ENCODE measurements at places on chromosomes 13 and 19.

DNA sequence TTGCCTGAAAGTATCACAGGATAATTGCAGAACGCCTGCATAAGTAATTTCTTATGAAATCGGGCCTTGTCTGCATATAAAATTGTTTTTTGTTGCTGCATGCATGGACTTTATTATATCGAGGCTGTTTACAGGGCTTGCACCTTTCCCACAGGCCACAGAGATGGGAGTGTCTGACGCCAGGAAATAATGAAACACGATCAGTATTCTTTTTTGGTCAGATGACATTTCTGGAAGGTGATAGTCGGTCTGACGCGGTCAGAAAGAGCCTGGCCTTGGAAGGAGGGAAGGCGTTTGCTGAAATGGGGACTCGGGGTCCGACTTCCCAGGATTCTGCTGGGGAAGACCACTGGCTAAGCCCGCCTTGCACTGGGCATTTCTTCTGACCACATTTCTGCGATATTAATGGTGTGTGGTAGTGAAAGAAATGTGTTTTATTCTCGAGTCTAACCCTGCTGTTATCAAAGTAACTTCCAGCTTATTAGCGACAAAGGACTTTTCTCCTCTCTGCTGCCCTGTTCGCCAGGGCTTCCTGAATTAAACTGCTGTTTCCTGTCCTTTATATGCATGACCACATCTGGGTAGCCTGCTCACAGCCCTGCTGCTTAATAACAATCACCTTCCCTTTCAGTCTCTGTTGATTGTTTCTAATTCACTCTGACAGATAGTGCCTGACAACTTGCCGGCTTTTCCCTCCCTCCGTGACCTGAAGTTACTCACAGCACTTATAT, 11.6 kb upstream of the ZNF536 start:
- no peak for DNase-seq

DNA sequence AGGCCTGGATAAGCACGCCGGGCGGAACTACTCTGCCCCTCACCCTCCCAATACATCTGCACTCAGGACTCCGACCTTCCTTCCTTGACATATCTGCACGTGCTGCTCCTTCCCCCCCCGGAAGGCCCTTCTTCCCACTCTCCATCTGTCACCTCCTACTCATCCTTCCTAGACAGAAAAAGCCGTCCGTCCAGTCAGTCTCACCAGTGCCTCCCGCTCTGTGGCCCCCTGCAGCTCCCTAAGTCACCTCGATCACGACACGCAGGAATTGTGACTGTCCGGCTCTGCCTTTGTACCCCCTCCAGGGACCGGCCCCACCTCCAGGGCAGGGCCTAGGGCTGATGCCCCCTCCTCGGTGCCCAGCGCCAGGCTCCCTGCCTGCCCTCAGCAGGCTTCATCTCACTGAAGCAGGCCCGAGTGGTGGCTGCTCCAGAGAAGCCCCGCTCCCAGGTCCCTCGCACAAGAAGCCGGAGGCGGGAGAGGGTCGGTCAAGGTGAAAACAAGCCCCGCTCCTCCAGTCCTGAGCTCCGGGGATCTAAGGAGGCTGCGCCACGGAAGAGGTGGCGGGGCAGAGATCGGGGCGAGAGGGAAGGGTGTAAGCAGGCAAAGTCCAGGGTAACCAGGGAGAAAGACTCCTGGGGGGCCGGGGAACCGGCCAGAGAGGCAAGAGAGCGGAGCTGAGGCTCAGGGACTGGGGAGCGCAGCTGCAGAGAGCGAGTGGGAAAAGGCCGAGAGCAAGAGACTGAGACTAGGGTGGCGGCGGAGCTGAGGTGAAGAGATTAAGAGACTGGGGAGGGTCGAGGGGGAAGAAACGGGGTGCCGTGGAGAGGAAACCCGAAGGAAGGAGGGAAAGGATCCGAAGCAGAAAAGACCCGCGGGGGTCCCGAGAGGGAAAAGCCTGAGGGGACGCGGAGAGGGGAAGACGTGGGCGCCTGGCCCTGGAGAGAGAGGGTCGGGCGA, 1.1 kb downstream of the PPP6R1 start:
- DNase-seq: no peak

DNA sequence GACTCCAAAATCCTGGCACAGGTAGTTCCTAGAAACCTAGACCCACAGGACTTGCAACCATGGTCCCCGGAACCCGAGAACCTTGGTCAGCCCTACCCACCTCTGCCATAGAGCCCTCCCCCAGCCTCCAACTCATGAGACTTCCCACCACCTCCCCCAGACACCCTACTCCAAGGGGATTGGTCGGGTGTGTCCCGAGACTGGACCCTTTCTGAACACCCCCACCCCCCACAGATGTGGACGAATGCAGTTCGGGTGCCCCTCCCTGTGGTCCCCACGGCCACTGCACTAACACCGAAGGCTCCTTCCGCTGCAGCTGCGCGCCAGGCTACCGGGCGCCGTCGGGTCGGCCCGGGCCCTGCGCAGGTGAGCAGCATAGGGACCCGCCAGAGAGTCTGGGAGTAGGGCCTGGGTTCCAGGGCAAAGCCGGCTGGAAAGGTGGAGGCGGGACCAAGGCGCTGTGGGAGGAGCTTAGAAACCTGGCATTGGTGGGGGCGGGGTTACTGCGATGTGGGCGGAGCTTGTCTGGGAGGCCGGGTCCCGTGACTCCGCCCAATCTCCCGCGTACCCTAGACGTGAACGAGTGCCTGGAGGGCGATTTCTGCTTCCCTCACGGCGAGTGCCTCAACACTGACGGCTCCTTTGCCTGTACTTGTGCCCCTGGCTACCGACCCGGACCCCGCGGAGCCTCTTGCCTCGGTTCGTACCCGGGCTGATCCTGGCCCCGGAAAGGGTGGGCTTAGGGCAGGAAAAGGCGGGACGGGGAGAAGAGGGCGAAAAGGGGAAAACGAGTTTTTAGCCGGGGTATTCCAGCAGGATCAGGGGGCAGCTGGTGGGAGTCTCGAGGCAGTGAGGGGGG, 11.9 kb downstream of the LTBP4 start:
- no peak for DNase-seq

- DNase-seq: no peak
Observed at GRCh38 chr13:50950849-50951248, 41.3 kb downstream of the RNASEH2B start.

- DNase-seq: no peak
Observed at GRCh38 chr13:43166644-43167457, 143.5 kb downstream of the DNAJC15 start.

DNA sequence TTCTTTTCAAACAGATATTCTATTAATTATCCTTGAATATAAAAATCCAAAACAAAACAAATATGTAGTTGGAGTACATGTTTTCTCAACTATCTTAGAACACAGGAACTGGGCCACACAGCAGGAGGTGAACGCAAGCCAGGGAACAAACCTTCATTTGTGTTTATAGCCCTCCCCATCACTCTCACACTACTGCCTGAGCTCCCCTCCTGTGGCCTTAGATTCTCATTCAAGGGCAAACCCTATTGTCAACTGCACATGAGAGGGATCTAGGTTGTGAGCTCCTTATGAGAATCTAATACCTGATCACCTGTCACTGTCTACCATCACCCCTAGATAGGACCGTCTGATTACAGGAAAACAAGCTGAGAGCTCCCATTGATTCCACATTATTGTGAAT, 427.1 kb upstream of the PRR20A start:
- no peak for DNase-seq

- DNase-seq: no peak
Observed at GRCh38 chr19:33998739-33999345, 173.5 kb upstream of the LSM14A start.

DNA sequence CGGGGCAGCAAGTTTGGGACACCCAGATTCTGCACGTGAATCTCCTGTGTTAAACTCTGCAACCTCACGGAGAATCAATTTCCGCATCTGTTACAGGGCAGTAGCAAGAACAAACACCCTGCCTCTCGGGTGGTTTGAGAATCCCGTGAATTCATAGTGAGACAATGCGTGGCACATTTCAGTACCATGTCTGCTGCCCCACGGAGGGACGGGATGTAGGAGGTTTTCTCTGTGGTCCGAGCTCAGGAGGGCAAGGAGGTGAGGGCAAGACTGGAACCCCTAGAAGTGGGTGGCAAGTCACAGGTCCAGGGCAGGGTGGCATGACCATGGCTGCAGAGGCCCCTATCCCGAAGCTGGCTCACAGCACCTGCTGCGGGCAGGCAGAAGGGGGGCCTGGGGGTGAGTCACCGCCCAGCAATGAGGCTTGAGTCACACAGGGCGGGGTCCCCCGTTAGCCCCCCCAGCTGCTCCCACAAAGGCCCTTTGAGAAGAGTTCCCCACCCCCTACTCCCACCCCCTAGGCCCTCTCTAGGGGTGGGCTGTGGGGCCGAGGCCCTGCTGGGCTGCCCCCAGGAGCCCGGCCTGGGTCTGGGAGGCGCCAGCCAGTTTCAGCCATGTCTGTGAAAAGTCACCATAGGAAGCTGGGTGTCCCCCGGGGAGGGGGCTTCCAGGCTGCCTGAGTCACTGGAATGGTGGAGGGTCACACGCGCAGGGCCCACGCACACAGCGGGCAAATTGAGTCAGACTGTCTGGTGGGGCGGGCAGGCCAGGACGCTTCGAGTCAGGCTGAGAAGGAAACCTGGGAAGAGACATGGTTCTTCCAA, 25.8 kb upstream of the NANOS3 start:
- DNase-seq: no peak

DNA sequence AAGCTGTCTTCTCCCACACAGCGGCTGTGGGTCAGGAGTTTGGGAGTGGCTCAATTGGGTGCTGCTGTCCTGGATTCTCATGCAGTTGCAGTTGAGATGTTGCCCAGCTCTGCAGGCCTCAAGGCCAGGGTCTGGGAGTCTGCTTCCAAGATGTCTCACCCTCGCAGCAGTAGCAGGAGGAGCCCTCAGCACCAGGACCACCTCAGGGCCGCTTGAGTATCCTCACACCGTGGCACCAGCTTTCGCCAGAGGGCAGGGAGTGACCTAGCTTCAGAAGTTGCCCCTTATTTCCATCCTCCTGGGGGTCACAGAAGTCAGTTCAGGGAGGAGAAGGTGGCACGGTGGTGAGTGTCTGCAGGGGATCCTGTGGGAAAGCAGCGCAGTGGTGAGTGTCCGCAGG, 20.9 kb downstream of the TFDP1 start:
- DNase-seq: no peak

DNA sequence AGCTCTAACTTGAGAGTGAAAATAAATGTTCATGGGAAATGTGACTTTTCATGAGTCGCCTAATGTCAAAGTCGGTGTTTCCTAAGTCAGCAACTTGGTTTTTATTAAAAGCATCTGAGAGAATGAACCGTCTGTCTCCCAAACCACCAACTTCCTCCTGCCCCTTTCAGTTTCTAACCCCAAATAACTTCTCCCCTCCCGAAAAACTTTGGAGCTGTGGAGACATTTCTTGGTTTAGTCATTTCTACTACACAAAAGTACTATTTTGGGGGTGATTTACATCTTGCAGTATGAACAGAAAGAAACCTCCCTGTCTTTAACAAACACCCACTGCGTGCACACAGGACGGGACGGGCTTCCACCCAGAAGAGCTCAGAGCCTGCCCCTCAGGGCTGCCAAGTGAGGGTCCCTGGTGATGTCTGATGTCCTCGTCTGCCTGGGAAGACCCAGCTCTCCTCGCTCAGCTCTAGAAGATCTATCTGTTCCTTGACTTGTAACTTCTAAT, 65.0 kb downstream of the RASA3 start:
- no peak for DNase-seq

DNA sequence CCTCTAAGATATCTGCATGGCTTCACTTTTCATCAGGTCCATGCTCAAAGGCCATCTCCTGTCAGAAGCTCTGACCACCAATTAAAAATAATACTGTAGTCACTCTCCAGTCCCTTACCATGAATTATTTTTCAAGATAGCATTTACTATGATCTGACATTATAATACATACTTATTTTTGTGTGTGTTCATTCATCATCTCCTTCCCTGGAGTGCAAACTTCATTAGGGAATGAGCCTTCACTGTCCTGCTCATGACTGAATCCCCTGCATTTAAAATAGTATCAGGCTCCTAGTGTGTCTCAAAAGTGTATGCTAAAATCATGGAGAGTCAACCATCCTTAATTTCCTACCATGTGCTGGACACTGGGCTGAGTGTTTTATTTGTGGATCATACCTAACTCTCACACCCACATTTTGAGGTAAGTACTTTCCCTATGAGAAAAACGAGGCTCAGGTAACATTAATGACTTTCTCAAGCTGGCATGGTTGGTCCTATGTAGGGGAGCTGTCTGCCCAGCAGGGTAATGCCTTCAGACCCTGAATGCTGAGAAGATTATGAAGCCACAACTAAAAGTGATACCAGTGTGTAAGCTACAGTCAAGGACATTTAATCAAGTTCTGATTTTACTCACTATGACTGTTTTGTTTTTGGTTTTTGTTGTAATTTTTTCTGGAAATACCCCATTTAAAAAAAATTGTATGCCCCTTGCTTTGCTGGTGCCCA, 16.3 kb downstream of the PLA2G4C start:
- DNase-seq: no peak

DNA sequence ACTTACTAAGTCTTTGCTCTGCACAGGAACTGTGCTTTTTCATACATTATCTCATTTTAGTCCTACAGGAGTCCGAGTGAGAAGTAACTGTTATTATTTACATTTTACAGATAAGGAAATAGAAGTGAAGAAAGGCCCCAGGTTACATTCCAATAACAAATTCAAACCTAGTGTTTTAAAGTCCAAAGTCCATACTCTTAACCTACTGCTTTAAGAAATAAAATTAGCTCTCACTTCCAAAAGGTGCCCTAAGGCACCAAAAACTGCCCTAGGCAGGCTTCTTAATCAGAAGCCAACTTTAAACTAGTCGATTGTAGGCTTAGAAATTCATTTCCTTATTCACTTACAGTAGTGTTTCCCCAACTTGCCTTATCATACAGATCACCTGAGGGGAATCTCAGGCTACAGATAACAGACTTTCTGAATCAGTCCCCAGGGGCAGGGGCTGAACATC, 555.9 kb downstream of the DIAPH3 start:
- no peak for DNase-seq

DNA sequence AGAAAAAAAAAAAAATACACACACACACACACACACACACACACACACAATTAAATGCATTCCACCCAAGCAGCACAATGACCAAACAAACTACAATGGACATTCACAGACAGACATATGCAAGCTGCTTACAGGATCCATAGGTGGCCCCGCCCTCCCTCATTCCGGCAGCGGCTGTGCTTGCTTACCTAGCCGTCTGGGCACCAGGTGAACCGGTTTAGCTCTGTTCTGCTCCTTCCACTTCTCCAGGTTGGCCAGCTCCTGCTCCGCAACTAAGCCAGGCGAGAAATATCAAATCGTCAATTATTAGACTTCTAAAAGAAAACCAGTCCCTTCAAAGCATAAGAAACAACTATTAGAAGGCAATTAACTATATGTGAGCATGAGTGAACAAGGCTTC, 23.1 kb downstream of the EPSTI1 start:
- no peak for DNase-seq

- no peak for DNase-seq
Observed at GRCh38 chr19:2034729-2035589, 16.1 kb downstream of the MKNK2 start.

- no peak for DNase-seq
Observed at GRCh38 chr13:59144700-59145099, 1019.0 kb downstream of the DIAPH3 start.
